ENCODE measurements at places on chromosomes 4 and X.
A peak's percentile ranks its signal among the peaks of the same experiment; 100 is the strongest.

DNA sequence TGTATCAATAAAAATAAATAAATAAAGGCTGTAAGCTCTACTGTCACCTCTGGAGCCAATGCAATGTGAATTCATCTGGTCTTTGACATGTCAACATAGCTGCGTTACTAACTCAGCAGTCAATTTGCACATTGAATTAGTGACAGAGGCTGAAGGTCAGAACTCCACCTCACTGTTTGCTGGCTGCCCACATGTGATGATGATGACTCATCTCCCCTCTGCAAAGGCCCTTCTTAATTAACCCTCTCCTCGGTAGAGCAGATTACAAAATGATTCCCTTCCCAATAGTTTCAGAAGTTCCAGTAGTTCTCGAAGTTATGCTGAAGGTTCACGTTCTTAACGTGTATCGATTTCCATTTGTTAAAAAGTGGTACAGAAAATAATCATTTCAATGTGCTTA lies 1626.0 kb upstream of the TENM3 start:
- H3K4me1 ChIP-seq, result no peaks in the 10 kb centered on the region
- no peak for DNase-seq
- no peaks in the 10 kb centered on the region for H3K27me3 ChIP-seq
- H3K27ac ChIP-seq, result no peak overlapping the region
- no peaks in the 10 kb centered on the region for H3K36me3 ChIP-seq

DNA sequence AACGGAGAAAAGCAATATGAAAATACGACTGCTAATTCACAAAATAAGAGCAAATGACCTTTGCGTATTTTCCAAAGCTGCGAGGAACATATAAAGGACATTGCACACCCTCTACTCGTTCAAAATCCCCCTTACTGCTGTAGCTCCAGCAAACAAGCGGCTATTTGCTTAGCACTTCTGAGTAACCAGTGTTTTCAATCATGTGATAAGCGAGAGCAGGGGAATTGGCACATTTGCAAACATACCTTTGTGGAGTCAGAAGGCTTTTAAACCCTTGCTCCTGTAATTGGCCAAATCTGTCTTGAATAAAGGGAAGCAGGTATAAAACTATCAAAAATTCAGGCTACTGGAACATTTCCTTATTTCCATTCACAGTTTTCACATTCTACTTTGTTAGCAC lies 610.2 kb downstream of the UBE2NL start:
- DNase-seq, result no peak
- no peak overlapping the region for H3K4me3 ChIP-seq
- H3K27ac ChIP-seq, result no peak overlapping the region
- no peaks in the 10 kb centered on the region for H3K4me1 ChIP-seq
- no peaks in the 10 kb centered on the region for H3K27me3 ChIP-seq
- H3K36me3 ChIP-seq, result no peaks in the 10 kb centered on the region

- peaks cover 23% of the 10 kb centered on the region for H3K4me1 ChIP-seq
- H3K36me3 ChIP-seq, result no peaks in the 10 kb centered on the region
- H3K27ac ChIP-seq, result no peak overlapping the region
- DNase-seq, result peak; percentile 61
- H3K4me3 ChIP-seq, result no peak overlapping the region
These were observed 33.9 kb downstream of the RNF150 start for GRCh38 chr4:141099326-141099725.

GRCh38 chrX:108165383-108166111 lies 74.0 kb downstream of the ATG4A start:
- H3K36me3 ChIP-seq, result no peaks in the 10 kb centered on the region
- H3K27ac ChIP-seq, result no peak overlapping the region
- H3K4me3 ChIP-seq, result no peak overlapping the region
- DNase-seq, result peak; percentile 56

DNA sequence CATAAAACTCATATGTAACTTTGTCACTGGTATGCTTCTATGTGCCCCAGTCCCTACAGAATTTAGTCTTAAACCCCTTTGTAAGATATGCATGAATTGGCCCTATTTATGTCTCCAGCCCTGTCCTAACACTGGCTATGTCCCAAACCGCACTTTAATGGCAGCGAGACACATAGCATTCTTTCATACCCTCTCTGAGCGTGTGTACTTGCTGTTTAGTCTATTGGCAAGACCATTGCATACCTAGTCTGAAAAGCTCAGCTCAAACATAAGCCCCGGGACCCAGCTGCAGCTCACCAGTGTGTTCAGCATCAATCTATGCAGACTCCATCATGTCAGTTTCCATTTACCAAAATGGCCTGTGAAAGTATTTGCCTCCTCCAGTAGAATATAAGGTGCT lies 1018.4 kb upstream of the TENM3 start:
- no peak overlapping the region for H3K4me3 ChIP-seq
- H3K27ac ChIP-seq, result no peak overlapping the region
- H3K36me3 ChIP-seq, result no peaks in the 10 kb centered on the region
- no peak for DNase-seq
- no peaks in the 10 kb centered on the region for H3K4me1 ChIP-seq

DNA sequence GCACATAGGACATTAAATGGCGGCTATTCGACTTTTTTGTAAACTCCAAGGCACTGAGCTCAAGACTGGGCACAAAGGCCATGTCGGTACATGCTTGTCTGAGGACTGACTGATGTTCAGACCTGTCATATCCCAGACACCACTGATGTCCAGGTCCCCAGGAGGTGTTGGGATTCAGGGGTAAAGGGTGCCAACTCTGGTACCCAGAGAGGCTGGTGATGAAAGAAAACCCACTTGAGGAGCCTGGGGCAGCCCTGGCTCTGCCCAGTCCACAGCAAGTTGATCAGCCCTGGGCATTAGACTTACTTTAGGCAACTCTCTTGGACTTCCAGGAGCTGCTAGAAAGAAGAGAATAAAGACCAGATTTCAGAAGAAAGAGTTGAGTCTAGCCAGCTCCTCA lies 18.7 kb downstream of the SASH3 start:
- no peak overlapping the region for H3K27ac ChIP-seq
- DNase-seq, result no peak
- no peaks in the 10 kb centered on the region for H3K36me3 ChIP-seq
- no peaks in the 10 kb centered on the region for H3K4me1 ChIP-seq
- H3K4me3 ChIP-seq, result no peak overlapping the region
- H3K27me3 ChIP-seq, result no peaks in the 10 kb centered on the region

DNA sequence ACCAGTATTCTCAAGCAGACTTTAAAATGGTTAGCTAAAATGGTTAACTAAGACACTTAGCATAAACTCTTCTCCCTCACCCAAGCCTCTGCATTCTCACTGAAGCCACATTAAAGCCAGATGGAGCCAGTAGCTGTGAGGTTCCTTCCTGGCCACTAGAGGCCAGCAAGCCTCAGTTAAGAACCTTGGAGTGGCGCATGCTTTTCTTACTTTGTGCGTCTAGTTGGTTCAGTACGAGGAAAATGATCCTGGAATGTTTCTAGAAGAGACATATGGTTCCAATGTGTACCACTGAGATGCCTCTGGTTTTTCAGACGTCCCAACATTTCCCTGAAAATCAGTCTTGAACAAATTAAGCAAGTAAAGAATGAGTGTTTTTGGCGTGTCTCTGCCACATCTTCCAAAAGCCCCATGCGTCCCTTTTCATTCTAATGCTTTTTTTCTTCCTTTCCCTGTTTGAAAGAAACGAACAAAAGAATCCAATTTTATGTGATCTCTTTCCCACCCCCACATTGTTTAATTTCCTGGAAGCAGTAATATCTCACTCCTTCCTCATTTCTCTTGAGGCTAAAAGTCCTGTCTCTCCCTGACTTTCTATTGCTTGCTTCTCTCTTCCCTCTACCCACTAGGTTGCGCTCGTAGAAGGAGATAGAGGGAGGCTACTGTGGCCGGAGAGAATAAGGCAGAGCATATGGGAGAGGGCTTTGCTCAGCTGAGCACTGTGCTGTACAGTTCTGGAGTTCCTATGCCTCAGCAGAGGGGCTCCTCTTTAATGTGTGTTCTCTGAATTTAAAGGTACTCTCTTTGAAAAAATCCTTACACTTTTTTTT lies 82.9 kb upstream of the TAB3 start:
- H3K27me3 ChIP-seq, result no peaks in the 10 kb centered on the region
- H3K4me1 ChIP-seq, result no peaks in the 10 kb centered on the region

DNA sequence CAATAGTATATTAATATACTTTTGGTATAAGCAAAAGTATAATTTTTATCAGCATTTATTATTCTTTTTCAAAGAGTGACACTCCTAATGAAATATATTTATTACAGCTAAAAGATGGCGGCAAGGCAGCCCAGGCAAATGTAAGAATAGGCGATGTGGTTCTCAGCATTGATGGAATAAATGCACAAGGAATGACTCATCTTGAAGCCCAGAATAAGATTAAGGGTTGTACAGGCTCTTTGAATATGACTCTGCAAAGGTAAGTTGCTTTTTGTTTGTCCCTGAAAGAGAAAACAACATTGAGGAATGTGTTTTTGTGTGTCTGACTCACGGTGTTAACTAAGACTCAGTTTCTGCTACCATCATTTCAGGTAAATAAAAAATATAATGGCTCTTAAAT lies 71.9 kb downstream of the PDLIM5 start:
- peak overlapping the region; percentile 24 for H3K27ac ChIP-seq
- no peak overlapping the region for H3K4me3 ChIP-seq
- peak; percentile 52 for DNase-seq
- H3K4me1 ChIP-seq, result peaks cover 32% of the 10 kb centered on the region

- DNase-seq, result no peak
- H3K36me3 ChIP-seq, result no peaks in the 10 kb centered on the region
- H3K4me3 ChIP-seq, result no peak overlapping the region
- no peaks in the 10 kb centered on the region for H3K27me3 ChIP-seq
These were observed 415.0 kb downstream of the CFAP47 start for GRCh38 chrX:36334572-36334971.

GRCh38 chrX:2283111-2283859 lies 217.5 kb downstream of the DHRSX start:
- no peaks in the 10 kb centered on the region for H3K27me3 ChIP-seq
- no peak overlapping the region for H3K27ac ChIP-seq
- no peak overlapping the region for H3K4me3 ChIP-seq
- no peaks in the 10 kb centered on the region for H3K36me3 ChIP-seq

- no peak for DNase-seq
- peaks cover 23% of the 10 kb centered on the region for H3K4me1 ChIP-seq
- H3K27me3 ChIP-seq, result no peaks in the 10 kb centered on the region
- no peaks in the 10 kb centered on the region for H3K36me3 ChIP-seq
- no peak overlapping the region for H3K27ac ChIP-seq
These were observed 16.6 kb downstream of the FGD1 start for GRCh38 chrX:54479136-54480111.

DNA sequence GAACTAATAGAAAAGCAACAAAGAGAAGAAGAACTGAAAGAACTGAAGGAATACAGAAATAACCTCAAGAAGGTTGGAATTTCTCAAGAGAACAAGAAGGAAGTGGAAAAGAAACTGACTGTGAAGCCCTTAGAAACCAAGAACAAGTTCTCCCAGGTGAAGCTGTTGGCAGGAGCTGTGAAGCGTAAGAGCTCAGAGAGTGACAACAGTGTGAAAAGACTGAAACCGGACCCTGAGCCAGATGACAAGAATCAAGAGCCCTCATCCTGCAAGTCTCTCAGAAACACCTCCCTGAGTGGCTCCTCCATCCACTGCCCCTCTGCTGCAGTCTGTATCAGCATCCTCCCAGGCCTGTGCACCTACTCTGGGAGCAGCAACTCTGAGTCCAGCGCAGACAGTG lies 8.4 kb upstream of the FHDC1 start:
- no peaks in the 10 kb centered on the region for H3K4me1 ChIP-seq
- H3K4me3 ChIP-seq, result no peak overlapping the region
- DNase-seq, result no peak
- H3K27ac ChIP-seq, result no peak overlapping the region
- H3K36me3 ChIP-seq, result no peaks in the 10 kb centered on the region

DNA sequence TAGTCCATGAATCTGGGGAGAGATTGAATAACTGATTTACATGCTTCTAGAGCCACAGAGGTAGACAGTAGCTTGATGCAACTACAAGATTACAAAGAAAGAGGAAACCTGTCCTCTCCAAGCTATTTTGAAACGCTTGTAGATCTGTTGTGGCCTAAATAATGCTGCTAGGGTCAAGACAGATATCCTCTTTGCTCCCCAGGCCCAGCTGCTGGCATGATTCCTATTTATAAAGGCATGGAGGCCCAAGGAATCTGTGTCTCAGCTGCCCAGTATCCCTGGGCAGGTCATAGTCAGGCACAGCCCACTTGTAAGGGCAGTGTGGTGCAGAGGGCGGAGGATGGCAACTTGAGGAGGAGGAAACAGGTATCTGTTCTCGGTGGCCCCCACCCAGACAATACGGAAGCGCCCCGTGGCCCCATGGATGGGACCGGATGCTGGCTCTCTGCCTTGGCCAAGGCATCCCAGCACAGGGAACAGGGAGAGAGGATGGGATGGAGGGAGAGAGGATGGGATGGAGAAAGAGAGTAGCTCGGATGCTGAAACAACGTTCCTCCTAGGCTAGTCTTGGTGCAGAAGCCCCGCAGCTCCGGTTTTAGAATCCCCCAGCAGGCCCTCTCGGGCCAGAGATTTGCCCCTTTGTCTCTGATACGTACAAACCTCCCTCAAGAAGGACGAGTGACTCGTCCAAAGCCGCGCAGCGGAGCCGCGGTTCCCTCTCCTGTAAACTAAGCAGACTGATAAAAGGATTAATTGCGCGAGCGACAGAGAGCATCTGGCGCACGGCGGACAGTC lies 767 bp upstream of the SMIM20 start:
- no peak for DNase-seq
- H3K27ac ChIP-seq, result peak overlapping the region; percentile 84
- peak overlapping the region; percentile 89 for H3K4me3 ChIP-seq
- no peaks in the 10 kb centered on the region for H3K27me3 ChIP-seq
- peaks cover 16% of the 10 kb centered on the region for H3K4me1 ChIP-seq

- H3K36me3 ChIP-seq, result no peaks in the 10 kb centered on the region
- no peak for DNase-seq
- H3K4me3 ChIP-seq, result no peak overlapping the region
- peaks cover 14% of the 10 kb centered on the region for H3K4me1 ChIP-seq
- no peak overlapping the region for H3K27ac ChIP-seq
- no peaks in the 10 kb centered on the region for H3K27me3 ChIP-seq
These were observed 28.1 kb downstream of the TBC1D14 start for GRCh38 chr4:6937754-6938153.

GRCh38 chr4:133149932-133150471 lies 908 bp downstream of the PCDH10 start:
- H3K36me3 ChIP-seq, result no peaks in the 10 kb centered on the region
- no peak for DNase-seq
- H3K27me3 ChIP-seq, result peaks cover 80% of the 10 kb centered on the region

DNA sequence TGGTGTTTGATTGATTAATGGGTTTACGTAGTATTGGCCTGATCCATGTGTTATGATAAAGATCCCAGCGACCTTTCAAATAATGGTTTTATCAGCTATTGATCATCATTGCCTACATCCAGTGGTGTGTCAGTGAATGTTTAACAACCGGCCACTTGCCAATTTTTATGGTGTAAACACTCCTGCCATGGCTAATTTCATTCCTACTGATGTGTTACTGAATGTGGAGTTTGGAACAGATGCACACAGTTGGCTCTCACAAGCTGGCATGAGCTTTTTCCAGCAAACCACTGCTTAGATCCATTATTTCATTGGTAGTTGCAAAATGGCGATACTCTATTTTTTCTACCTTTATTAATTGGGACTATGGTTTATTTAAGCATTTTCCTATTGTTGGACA lies 139.9 kb downstream of the REPS2 start:
- H3K4me1 ChIP-seq, result no peaks in the 10 kb centered on the region
- H3K27me3 ChIP-seq, result no peaks in the 10 kb centered on the region
- H3K4me3 ChIP-seq, result no peak overlapping the region
- no peak for DNase-seq
